RPMI7951 (cell line): ENCODE measurements at places on chromosomes 12 and 14. TPM values are rescaled to one million over a fixed set of nuclear protein-coding genes. Genes with fewer than 3 reads are reported as not detected.

The KRT84 gene
- total RNA-seq, result not detected in 2 replicates

The GPD1 gene
- total RNA-seq, result 0.39 TPM in 1 of 2 replicates, not detected in the other

- no peak for DNase-seq
Observed at GRCh38 chr12:130169256-130169655, 7.0 kb downstream of the FZD10 start.

GRCh38 chr12:128820723-128821432 is 2.9 kb downstream of the SLC15A4 start:
- DNase-seq, result no peak

DNA sequence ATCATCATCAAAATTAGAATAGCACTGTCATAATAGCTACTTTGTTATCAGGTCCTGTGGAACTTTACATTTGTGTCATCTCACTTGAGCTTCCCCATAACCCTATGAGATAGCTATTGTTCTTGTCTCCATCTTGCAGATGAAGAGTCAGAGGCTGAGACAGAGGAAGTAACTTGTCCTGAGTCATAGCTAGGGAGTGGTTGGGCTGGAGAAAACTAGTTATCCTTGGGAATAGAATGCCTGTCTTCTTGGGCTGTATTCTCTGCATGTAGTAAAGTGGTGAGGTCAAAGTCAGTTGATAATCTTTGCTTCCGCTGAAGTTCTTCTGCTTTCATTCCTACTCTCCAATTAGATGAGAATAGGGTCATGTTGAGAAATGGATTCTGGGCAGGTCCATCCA is 117.0 kb downstream of the SMOC1 start:
- peak; percentile 55 for DNase-seq
